ENCODE measurements at places on chromosomes 5 and 9.

DNA sequence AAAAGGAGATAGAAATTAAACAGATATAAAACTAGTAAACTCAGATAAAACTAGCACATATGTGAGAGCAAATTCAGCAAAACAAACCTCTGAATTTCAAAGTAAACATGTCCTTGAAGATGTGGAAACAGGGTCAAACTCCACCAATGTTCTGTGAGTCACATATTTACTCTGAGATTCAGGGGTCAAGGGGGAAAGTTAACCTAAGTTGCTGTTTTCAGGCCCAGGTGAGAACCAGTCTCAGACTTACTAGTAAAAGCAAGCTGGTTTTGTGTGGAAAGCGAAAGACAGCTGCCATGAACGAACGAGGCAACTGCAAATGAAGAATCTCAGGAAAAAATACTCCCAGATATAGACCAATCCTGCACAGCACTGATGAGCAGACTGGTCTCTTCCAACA is 29.0 kb downstream of the PSMB7 start:
- DNase-seq = peak; percentile 72

GRCh38 chr9:122445155-122445749 is 32.5 kb downstream of the OR1J1 start:
- DNase-seq = no peak

DNA sequence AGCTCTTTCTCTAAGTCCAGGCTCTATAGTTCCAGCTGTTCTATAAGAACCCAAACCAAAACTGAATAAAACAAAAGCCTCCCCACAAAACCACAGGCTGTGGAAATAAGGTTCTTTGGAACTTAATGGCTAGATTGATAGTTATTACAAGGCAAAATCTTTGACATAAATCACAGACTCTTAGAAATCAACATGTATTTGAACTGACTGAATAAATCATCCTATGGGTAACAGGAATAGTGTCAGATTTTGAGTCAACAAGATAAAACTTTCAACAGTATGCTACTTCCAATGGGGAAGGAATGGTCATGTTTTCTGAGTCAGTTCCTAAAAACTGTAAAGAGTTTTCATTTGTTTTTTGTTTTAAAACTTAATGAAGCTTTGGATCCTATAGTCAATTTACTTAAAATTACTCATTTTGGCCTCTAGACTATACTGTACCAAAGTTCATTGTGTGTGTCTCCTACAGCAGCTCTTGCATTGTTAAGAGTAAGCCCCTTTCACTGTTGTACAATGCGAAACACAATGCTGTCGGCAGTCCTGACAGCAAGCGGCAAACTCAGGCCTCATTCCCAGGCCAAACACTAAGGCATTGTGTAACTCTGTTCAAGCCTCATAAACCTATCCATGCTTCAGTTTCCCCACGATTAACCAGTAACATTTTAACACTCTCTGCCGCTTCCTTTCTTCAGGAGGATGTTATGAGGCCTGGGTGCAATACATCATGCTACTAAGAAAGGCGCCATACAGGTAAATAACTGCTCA is 134.1 kb downstream of the ARL15 start:
- no peak for DNase-seq

DNA sequence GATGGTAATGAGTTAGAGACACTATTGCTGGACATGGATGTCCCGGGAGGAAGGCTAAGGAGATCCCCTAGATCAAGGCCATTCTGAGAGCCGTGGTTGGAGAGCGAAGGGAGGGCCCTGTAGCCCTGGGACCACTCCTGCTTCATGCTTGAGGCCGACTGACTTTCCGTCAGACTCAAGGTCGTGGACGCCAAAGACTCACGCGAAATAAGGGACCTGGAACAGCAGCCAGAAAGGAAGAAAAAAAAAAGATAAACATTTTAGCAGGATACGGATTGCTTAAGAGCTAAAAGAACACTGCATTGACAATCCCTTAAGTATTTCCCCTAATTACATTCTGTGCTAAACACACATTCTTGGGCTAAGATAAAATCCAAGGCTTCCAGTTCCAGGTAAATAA is 181.2 kb downstream of the GLIS3 start:
- no peak for DNase-seq

- no peak for DNase-seq
Measured at GRCh38 chr5:170092455-170093101, 13.1 kb upstream of the FOXI1 start.

DNA sequence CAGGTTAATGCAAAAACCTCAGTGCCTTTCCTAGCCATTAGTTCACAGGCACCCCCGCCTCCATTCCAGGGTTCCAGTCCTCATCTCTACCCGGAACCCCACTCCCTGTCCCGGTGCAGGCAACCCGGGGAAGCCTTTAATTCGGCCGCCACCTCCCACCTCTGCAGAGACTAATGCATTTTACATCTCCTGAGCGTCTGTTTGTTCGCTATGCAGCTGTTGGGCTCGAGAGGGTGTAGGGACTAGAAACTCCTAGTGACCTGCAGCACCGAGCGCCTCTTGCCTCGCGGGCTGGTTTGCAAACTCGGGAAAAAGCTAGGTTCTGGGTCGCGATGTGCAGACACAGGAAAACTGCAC is 3.6 kb downstream of the GDNF start:
- DNase-seq = no peak

DNA sequence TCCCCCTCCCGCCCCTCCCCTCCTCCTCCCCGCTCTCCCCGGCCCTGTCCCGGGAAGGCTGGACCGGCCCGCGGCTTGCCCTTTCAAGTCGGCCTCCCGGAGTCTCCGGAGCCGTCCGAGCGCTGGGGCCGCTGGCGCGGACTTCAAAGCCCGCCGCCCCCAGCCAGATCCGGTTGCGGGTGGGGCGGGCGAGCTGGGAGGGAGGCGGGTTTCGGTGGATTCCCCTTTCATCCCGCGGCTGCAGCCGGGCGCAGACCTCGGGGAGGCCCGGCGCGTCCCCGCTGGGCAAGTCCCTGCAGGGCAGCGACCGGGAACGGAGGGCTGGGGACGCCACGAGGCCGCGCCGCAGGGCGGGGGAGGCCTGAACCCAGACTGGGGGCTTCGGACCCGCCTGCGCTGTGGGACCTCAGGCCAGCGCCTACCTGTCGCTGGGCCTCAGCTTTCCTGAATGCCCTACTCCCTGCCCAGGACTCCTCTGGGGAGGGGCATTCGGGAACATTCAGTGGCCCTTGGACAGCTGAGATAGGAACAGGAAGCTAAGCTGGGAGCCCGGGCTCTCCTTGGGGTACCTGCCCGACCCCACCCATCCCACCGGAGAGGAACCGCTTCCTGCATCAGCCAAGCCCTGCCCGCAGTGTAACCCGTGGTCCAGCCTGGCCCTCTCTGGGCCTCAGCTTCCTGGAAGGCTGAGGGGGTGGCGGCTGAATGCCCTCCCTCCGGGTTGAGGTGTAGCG is 23.4 kb downstream of the C9orf50 start:
- peak; percentile 94 for DNase-seq

DNA sequence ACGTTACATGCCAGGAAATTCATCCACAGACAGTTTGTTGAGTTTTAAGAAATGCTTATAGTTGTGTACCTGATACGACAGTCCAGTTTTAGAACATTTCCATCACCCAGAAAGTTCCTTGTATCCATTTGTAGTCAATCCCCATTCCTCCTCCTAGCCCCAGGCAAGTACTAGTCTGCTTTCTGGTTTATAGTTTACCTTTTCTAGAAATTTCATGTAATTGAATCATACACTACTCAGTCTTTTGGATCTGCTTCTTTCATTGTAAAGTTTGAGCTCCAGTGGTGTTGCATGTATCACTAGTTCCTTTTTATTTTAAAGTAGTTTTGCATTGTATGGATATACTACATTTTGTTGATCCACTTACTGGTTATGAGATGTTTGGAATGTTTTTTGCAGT is 291.2 kb downstream of the AOPEP start:
- DNase-seq = no peak

- DNase-seq = no peak
Measured at GRCh38 chr9:35416098-35416427, 73.8 kb upstream of the RUSC2 start.

GRCh38 chr5:143106174-143106573 is 297.3 kb downstream of the NR3C1 start:
- DNase-seq = peak; percentile 67

DNA sequence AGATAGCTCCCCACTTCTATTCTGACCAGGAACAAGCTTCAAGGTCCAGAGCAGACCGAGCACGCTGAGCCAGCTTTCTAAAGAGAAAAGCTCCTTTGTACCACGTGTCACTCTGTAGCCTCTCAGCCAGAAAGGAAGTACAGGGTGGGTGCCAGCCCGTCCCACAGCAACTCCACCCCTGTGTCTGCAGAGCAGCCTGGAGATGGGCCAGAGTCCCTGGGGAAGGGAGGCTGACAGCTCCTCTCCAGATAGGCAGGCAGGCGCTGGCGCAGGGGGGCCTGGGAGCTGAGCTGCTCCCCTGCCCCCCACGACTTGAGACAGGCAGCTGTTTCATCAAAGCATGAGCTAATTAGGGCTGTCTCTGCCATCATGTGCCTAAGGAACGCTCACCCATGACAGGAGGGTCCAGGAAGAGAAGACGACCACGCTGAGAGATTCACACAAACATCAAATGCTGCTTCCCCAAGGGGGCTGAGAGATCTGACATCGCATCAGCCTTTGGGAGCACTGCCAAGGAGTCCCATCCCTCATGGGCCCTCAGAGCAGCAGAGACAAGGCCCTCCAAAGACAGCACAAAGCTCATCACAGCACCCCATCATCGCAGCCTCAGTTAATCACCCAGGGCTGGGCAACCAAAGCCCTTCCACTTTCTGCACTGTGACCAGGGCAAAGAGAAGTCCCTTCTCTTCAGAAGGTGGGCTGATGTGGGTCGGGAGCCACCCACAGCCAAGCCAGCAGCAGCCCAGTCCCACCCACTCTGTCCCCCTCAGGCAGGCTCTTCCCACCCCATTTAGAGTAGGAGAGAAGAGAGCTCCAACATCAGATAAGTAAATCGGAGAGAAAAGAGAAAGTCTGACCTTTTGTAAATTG is 78.5 kb upstream of the LRRTM2 start:
- no peak for DNase-seq

DNA sequence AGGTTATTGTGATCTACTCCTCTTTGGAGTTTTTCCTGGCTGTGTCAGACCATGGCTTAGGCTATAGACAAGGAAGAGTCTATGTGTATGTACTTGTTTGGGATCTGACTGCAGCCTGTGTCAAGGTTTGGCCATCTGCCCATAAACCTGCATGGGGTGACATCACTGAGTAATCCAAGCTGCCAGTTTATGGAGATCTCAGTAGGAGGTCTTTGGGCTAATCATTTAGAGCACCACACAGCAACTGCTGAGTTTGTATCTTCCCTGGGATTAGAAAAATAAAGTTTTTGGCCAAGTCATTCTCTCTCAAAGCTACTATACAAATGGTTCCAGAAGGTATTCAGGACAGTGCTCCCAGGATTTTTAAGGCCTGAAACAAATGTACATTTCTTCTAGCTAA is 65.5 kb upstream of the HSPB3 start:
- DNase-seq = no peak

- DNase-seq = no peak
Measured at GRCh38 chr5:111840036-111840674, 83.2 kb upstream of the NREP start.

DNA sequence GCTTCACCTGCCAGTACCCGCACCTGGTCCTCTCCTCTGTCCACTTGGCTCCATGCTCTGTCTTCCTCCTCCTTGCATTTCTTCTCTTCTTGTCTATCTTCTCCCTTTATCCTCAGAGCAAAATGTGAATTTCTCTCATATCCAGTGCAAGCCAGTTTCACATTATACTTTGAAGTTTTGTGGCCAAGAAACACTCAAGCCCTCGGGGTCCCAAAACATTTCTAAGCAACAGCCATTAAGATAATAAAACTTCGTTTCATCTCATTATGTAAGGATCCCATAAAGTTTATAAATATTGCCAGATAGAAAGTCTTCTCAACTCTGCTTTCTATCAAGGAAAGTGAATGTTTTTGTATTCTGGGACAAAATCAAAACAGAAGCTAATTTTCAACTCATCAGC is 178.8 kb downstream of the SNX18 start:
- no peak for DNase-seq

- DNase-seq = no peak
Measured at GRCh38 chr5:39186722-39187539, 32.4 kb downstream of the FYB1 start.

GRCh38 chr5:140112685-140113179 is 1.2 kb upstream of the PURA start:
- no peak for DNase-seq

DNA sequence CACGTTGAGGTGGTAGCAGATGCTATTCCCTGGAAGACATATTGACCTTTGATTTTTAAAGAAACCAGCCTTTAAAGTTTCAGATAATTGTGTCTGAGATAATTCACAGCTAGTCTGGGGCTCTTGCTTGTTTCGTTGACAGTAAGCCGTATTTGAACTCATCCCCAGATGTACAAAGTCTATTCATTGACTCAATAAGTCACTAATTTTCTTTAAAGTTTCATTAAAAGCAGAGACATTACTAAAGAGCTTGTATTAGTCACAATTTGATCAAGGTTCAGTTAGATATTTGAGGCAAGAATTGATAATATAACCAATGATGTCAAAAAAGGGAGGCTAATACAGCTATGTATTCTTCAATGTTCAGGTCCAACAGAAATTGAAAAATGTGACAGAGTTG is 158.0 kb downstream of the PCSK1 start:
- DNase-seq = no peak

DNA sequence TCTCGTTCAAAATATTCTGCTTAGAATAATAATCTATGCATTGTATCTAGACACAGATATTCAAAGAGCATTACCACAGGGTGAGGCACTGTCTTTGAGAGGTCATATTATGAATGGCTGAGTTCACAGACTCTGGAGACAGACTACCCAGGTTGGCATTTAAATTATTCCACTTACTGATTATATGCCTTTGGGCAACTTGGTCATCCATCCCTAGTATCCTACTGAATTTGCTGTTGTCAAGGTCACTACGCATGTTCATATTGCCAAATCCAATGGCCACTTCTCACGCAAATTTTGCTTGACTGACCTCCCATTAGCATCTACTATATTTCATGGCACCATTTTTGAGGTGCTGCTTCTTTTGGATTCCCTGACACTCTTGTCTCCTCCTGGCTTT is 498.6 kb upstream of the TLE4 start:
- DNase-seq = no peak

DNA sequence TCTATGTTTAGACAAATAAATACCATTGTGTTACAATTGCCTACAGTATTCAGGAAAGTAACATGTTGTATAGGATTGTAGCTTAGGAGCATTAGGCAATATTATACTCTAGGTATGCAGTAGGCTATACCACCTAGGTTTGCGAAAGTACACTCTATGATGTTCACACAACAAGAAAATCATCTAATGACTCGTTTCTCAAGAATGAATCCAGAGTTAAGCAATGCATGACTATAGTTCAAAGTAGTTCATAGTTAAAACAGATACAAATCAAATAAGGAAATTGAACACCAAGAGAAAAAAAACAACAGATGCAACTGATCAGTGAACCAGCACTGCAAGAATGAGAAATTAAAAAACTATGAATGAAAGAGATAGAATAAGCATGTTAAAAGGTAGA is 27.6 kb upstream of the ABLIM3 start:
- no peak for DNase-seq

GRCh38 chr5:35664584-35664983 is 46.9 kb downstream of the SPEF2 start:
- DNase-seq = no peak

DNA sequence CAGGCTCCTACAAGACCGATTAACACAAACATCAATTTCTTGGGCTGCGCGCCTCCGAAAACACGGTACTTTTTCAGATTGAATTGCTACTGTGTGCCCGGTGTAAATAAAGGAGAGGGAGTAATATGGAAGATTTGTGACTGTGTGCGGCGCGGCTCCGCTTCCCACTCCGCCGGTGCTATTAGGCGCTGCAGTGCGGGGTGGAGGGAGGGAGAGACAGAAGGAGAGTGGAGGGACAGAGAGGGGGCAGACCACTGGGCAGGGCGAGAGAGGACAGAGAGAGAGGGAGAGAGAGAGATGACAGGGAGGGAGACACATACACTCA is 24.7 kb upstream of the RNU6ATAC start:
- no peak for DNase-seq
